ENCODE measurements at places on chromosomes 1 and 21.

DNA sequence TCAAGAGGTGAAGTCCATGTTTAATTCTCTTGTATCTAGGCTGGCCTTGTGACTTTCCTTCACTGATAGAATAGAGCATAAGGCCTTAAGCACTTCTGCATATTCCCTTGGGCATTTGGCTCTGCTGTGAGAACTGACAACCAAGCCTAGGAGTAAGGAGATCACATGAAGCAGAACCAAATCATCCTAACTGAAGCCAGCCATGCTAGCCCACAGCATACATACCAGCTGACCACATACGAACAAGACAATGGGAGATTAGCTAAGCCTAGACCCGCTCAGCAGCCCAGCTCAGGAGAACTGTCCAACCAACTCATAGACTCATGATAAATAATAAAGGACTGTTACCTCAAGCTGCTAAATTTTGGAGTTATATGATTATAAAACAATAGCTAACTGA lies 114.6 kb upstream of the NEK7 start:
- DNase-seq = no peak

- no peak for DNase-seq
These were observed 123.6 kb upstream of the IPO9 start for GRCh38 chr1:201705389-201705788.

GRCh38 chr1:100344774-100345173 lies 7.5 kb upstream of the CDC14A start:
- DNase-seq = no peak

DNA sequence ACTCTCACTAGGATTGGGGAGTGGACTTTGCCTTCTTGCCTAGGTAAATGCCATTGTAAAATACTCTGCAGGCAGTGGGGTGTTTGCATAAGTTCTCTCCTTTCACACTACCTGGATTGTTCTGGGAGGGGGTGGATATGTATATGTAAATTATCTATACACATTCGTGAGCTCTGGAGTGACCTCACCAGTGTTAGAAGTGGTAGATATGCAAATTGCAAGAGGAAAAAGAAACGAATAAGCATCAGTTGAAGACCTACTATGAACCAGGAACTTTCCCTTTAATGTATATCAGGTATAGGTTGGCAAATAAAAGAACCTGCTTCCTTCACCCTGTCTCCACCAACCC lies 1.5 kb upstream of the ARHGEF11 start:
- no peak for DNase-seq

GRCh38 chr1:168469690-168470089 lies 74.1 kb downstream of the XCL2 start:
- no peak for DNase-seq

DNA sequence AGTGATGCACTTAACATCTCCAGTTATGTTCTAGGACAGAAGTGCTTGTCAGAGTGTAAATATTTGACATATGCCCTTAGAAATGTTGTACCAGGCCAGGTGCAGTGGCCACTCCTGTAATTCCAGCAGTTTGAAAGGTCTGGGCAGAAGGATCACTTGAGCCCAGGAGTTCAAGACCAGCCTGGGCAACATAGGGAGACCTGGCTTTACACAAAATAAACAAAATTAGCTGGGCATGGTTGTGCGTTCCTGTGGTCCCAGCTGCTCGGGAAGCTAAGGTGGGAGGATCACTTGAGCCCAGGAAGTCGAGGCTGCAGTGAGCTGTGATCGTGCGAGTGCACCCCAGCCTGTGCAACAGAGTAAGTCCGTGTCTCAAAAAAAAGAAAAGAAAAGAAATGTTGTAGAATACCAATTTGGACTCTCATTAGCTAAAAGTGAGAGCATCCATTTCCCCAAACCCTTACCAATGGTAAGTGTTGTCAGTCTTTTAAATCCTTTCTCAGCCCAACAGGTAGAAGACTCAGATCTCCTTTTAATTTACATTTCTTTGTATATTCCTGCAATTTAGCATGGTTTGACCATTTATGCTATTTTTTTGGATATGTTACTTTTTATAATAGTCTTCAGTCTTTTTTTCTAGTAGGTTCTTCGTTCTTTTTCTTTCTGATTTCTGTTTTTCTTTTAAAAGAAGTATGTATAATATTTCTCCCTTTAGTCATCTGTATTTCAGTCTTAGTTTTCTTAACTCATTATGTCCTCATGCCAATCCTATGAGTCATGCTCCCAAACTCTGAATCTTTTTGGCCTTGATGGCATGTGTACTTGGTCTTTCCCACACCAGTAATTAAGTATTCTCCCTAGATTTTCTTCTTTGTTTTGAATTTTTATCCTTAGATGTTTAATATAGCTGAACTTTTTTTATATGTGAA lies 74.4 kb downstream of the CAMTA1 start:
- DNase-seq = no peak

- no peak for DNase-seq
These were observed 178.7 kb downstream of the CYYR1 start for GRCh38 chr21:26394341-26394740.

GRCh38 chr1:147750618-147751217 lies 9.7 kb downstream of the GJA5 start:
- DNase-seq = no peak

DNA sequence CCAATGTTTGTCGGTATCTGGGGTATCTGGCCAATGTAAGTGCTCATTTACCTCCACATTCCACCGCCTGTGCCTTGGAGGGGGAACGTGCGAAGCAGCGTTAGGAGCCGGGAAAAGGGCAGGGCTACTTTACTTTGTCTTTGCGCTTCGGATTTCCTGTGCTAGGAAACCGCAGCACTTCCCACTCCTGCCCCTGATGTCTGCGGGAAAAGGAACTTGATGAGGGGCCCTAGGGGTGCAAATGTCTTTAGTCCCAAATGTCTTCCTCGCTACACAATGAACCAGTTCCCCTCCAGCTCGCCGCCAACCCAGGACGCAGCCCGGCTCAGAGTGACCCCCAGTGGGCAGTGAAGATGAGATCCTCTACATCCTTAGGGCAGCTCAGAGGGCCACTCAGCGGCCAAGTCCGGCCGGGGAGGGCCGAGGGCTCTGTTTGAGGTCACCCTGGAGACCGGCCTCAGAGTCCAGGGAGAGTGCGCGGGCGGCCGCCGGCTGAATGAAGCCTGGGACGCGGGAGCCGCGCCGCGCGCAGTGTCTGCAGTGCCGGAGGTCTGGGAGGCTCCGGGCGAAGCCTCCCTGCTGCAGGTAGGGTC lies at the start of gene DYNLT5:
Gene DYNLT5, plus strand, starts transcription at position 460 of the 593 bp plus-strand sequence. CDS start 2,200 bp downstream, outside the sequence.
- no peak for DNase-seq

Measured in Karpas-422 (cell line).